ENCODE measurements at places on chromosomes 1 and 21.

- no peak for DNase-seq
Measured at GRCh38 chr1:915295-916172, 8.2 kb upstream of the SAMD11 start.

DNA sequence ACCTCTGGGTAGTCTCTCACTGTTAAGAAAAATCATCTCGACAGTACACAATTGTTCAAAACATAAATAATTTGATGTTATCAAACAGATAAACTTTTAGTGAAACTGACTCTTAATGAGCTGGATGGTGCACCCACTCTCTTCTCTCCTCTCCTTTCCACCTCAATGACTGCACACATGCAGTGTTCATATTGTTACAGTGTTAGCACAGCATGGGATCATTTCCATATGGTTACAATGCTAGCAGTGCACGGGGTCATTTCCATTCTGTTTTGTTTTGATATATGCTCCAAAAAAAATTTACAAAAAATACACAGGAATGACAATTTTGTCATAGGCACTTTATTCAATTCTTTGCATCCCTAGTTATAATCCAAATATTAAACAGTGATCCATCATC is 26.4 kb upstream of the RNF187 start:
- no peak for DNase-seq

DNA sequence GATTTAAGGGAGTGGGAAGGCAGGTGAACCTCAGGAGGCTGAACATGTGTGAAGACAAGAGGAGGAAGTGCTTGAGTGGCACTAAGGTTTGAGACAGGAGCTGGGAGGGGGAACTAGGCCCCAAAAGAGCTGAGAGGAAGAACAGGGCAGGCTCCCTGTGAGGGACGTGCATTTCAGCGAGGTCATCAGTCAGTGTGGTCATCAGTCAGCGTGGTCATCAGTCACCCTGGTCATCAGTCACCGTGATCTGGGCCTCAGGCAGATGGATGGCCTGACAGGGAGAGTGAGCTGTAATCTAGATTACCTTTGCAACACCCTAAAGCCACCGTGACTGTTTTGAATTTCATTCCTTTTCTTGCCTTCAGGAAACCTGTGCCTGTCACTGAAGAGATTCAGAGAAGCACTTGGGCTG is 29.1 kb downstream of the VTCN1 start:
- DNase-seq: no peak

DNA sequence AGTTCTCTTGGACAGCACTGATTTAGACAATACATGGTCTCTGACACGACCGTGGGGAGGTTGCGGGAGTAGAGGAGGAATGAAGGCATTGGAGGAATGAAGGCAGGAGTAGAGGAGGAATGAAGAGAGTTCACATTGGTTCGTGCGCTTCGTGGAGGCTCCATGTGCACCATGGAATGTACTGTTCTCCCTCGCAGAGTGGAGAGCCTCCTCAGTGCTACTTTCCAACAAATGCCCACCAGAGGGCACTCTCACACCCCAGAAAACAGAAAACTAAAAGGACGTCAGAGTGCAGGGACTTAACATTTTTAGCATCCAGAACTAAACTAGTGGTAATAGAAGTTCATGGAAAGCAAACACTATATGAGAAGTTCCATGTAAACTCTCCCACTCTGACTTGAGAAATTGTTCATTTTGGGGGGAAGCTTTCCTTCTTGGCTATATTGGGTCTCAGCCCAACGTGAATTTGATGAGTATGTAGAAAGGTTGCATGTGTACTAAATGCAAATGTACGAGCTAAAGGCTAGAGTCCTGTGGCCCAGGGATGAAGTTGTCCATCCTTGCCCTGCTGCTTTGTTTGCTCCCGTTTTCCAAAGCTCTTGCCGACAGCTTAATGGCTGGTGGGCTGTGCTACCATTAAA is 211.6 kb downstream of the LMX1A start:
- DNase-seq: peak; percentile 69

DNA sequence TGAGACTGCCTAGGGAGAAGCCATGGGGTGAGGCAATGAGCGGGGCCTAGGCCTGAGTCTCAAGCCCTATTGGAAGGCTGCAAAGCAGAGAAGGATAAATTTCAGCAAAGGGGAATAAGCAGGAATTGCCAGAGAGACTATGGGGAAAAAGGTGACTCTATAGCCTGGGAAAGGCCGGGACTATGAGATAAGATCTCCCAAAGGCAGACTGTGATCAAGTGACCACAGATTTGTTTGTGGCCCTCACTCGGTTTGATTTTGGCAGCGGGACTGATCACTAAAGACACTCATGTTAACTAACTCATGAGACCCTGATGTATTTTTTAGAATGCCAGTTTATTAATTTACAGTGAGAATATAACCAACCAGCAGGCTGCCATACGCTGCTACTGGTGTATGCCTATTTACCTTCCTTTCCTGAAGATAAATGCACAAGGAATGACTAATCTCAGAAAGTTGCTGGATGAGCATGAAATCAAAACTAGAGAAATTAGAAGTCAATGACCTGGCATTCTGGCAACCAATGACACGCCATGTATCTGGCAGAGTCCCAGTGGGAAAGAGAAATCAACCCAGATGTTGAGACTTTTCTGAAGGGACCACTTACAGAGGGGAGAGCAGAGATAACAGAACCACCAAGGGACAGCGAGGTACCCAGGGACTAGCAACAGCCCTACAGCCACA is 4.3 kb downstream of the HSF2BP start:
- DNase-seq: no peak

- DNase-seq: peak; percentile 23
Measured at GRCh38 chr1:15088281-15088971, 65.1 kb upstream of the TMEM51 start.

DNA sequence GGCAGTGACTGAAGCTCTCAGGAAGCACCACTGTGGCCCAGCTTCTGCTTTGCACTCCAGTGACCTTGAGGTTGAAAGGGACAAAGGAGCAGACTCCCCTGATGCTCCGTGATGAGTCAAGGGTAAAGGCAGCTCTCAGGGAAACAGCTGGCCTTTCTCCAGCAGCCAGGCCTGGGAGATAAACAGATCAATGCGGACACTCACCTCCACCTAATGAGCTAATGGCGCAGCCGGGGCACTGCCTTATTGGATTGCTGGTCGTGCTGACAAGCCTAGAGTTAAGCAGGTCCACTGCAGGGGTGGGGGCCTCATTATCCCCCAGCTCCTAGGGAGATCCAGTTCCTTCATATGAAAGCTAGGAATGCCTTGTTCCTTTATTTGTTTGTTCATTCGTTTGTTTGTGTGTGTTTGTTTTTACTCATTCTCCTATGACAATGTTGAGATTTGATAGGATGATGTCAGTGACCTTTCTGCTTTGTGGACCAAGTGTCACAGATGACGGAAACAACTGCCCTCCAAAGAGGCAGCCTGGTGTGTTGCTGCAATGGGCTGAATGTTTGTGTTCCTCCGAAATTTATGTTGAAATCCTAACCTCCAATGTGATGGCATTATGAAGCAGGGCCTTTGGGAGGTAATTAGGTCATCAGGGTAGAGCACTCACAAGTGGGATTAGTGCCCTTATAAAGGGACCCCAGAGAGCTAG is 141.4 kb upstream of the BEND5 start:
- no peak for DNase-seq

- DNase-seq: peak; percentile 68
Measured at GRCh38 chr1:54475946-54476516, 69.8 kb upstream of the SSBP3 start.

Measured in skin of body (tissue), 3 donors.